ENCODE measurements at places on chromosomes 12 and 14.
A peak's percentile ranks its signal among the peaks of the same experiment; 100 is the strongest.

GRCh38 chr14:36020120-36021029, 156.1 kb downstream of the PTCSC3 start:
- DNase-seq, result no peak

DNA sequence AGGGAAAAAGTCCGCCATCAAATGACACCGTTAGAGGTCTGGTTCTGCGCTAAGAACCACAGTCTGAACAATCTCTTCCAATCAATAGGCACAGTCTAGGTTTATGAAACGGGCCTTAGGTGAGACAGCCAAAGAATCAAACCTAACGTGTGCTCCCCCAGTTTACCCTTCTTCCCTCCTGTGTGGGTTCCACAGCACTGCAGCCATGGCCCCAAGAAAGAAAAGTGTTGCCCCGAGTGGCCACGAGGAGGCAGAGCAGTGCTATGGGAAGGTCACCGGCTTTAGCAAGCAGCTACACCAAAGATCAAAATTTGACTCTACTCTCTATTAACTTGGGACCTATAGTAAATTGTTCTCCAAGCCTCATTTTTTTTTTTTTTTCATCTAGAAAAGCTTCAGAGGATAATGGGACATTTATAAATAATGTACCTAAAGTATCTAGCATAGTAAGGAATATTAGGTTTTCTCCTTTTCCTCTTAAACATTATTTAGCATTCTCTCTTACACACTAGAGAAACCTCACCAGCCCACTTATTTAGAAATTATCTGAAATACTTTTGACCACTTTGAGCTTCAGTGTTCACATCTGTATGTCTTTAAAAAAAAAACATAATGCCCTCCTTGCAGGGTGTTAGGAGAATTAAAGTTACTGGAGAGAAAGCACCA, 70.2 kb upstream of the GPHB5 start:
- peak; percentile 19 for DNase-seq

DNA sequence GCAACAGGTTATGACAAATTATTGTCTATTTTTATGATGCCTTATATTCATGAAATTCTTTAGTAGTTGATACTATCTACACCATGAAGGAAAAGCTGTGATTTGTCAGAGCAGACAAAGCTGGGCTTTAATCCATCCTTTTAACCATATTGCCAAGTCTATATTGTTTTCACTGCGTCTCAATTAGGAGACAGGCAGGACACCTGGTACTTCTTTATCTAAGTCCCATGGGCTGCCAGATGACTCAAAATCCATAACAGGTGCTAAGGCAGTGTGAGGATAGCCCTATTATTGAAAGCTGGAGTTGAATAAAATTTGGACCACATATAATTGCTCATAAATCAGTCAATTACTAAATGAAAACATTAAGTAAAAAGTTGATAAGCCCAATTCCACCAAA, 22.6 kb downstream of the INSM2 start:
- no peak for DNase-seq

DNA sequence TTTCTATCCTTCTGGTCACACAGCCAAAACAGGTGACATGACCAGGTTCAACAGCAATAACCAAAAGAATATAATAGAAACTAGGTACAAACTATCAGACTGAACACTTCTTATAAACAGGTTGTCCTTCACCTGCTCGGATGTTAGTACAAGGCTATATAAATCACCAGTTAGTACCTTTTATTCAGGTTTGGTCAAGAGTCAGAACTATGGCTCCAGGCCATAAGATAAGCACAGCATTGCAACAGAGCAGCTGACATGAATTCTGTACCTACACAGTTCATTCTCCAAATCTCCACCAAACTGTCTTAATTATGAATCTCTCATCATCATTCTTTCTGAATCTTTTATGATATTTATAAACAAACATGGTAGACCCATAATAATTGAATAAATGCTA, 123.9 kb downstream of the DIO2 start:
- DNase-seq, result no peak

All from stimulated activated CD8-positive, alpha-beta memory T cell treated with anti-CD3 and anti-CD28 coated beads, Interleukin-7, amount 100 ng/mL, for 48 hours (primary cell).